ENCODE measurements at places on chromosomes 11 and 22. TPM values are rescaled to one million over a fixed set of nuclear protein-coding genes. Genes with fewer than 3 reads are reported as not detected.

GRCh38 chr22:49879871-49880270 lies 26.2 kb downstream of the ZBED4 start:
- DNase-seq, result no peak

GRCh38 chr11:116984589-116984988 lies 113.6 kb downstream of the SIK3 start:
- no peak for DNase-seq

TSSK2 gene
- total RNA-seq, result not detected

DNA sequence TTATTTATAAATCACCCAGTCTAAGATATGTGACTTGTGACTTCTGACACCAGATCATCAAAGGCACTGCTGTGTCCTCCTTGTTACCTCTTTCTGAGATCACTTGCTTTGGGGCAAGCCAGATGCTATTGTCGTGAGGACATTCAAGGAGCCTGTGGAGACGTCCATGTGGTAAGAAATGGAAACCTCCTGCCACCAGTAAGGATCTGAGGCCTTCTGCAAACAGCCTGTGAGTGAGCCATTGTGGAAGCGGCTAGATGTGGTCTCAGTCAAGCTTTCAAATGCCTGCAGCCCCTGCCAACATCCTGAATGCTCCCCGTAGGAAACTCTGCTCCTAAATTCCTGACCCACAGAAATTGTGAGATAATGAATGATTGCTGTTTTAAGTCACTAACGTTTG lies 11.7 kb upstream of the RDX start:
- DNase-seq, result no peak

GRCh38 chr11:76443268-76443980 lies 1.4 kb upstream of the EMSY start:
- no peak for DNase-seq

DNA sequence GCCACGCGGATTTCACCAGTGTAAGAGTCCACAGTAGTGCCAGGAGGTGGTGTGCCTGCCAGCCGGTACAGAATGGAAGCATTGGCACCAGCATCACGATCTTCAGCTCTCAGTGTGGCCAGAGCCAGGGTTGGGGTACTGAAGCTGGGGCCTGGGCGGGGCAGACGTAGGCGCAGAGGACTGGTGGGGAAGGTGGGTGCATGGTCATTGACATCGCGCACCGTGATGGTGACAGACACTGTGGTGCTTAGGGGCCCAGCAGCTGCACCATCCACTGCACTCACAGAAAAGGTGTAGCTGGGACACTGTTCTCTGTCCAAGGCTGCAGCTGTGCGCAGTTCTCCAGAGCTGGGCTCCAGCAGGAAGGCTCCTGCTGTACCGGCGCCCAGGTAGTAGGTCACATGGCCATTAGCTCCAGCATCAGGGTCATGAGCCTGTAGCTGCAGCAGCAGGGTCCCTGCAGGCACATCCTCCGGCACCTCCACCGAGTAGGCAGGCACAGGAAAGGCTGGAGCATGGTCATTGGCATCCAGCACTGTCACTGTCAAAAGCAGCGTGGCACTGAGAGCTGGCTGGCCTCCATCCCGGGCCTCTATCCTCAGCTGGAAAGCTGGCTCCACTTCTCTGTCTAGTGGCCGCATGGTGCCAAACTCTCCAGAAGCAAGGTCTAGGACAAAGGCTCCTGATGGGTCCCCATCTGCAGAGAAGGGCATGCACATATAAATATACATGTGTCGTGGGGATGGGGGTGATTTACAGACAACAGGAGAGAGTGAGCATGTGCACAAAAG lies 7.9 kb upstream of the TPP1 start:
- DNase-seq, result no peak

DNA sequence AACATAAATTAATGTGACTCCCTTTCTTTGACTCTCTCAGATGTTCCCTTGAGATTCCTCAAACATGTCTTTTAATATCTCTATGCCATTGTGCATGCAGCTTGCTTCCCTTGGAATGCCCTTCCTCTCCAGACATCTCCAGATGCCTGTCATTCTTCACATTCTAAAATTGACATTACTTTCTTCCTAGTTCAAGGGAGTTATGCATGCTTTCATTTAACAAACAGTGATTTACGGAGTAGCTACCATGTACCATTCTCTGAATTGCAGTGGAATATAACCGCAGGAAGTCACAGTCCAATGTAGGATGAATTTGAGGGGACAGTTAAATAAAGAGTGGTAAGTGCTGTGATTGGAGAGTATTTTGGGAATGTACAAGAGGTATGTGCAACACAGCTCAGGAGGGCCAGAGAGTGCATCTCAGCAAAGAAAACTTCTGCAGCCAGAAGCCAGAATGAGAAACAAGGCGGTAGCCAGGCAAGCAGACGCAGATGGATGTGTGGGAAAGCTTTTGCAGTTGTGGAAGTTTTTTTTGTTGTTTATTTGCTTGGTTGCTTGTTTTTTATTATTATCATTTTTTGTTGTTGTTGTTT lies 18.7 kb downstream of the MMP10 start:
- no peak for DNase-seq

PKP3 gene
- 0.16 TPM for total RNA-seq

DNA sequence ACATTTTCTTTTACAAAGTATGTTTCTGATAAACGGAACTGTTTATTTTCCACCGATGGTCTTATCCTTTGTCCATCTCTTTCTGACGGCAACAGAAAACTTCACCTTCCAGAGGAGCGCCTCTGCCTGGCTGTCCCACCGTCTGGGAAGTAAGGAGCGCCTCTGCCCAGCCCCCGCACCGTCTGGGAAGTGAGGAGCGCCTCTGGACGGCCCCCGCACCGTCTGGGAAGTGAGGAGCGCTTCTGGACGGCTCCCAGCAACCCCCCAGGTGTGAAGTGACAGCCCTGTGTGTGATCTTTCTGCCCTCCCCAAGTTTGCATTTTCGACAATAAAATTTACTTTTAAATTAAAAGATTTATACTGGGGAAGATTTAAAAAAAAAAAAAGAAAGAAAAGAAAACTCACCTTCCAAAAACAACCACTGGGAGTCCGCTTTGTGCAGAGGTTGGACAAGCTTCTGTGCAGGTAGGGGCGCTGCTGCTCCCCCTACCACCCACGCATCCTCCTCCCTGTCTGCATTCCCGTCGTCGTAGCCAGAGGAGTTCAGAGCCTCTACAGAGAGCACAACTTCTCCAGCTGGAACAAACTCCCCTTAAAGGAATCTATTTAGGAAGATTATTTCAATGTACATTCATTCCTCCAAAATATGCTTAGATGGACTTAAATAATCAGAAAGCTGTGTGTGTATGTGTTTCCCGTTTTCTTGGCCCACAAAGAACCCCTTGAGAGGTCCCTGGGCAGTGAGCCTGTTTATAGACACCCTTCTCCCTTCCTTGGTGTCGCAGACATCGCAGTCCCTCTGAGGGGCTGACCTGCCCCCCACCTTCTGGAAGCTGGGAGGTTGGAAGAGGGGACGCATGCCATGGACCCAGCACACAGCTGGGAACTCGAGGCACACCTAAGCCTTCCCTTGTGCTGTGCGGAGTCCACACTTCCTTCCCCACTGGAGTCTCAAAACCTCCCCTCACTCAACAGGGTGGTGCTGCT lies 849 bp upstream of the APOBEC3B start:
- DNase-seq, result no peak

GRCh38 chr11:130787973-130788570 lies 128.2 kb downstream of the SNX19 start:
- DNase-seq, result no peak

EIF1AD gene
- 76.0 TPM for total RNA-seq

HSPB2 gene
- not detected for total RNA-seq

- no peak for DNase-seq
These were observed 1.6 kb upstream of the HORMAD2 start for GRCh38 chr22:30078320-30079311.

MPPED2 gene
- 0.38 TPM for total RNA-seq

- DNase-seq, result no peak
These were observed 22.9 kb downstream of the CDKN1C start for GRCh38 chr11:2862395-2863275.

DNA sequence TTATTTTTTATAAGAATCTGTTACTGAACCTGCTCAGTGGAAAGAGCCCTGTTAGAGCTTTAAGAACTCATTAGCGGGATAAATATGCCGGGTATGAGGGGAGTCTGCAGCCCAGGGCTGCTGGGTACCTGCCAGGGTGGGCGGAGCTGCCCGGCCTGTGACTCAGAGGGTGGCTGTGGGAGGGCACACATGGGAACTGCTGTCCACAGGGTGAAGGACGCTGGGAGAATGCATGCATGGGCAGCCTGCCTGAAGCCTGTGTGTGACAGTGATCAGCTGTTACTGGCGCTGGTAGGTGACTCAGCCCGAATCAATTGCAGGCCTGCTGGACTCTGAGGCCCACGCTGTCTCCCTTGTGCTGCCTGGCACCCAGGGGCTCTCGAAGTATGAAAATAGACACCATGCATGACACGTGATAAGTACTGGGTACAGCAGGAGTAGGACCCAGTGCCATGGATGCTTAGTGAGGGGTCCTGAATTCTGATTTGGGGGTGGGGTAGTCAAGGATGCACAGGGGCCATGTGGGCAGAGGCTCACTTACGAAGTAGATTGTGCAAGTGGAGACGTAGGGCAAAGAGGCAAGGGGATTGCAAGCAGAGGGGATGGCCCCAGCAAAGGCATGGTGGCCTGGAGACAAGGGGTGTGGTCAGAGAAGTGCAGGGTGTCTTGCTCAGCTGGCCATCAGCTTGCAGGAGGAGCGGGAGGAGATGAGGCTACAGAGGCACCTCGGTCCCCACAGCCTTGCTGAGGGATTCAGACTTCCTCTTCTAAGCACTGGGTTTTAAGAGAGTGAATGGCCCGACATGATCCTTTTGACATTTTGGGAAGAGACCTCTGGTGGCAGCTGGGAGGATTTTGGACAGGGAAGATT lies 36.5 kb downstream of the GRIK4 start:
- no peak for DNase-seq

- no peak for DNase-seq
These were observed 6.3 kb downstream of the CCDC34 start for GRCh38 chr11:27356624-27357222.

DNA sequence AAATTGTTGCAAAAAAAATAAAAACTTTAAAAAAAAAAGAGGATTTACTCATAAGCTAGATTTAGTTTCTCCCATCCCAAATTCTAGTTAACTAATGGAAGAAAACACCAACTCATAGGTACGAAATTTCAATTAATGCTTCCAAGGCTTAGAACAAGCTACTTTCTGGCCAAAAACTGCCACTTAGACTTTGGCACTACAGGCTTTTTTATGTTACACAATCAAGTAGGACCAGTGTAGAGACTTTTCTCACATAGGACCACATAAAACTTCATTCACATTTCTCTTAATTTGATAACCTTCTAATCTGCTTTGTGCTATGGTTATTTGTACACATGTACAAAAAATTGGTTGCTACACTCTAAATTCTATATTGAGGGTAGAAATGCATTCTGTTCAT lies 3.1 kb downstream of the ST13 start:
- DNase-seq, result no peak

- no peak for DNase-seq
These were observed 7.6 kb upstream of the AMPD3 start for GRCh38 chr11:10447445-10447844.

MIAT gene
- 9.8 TPM for total RNA-seq

DNA sequence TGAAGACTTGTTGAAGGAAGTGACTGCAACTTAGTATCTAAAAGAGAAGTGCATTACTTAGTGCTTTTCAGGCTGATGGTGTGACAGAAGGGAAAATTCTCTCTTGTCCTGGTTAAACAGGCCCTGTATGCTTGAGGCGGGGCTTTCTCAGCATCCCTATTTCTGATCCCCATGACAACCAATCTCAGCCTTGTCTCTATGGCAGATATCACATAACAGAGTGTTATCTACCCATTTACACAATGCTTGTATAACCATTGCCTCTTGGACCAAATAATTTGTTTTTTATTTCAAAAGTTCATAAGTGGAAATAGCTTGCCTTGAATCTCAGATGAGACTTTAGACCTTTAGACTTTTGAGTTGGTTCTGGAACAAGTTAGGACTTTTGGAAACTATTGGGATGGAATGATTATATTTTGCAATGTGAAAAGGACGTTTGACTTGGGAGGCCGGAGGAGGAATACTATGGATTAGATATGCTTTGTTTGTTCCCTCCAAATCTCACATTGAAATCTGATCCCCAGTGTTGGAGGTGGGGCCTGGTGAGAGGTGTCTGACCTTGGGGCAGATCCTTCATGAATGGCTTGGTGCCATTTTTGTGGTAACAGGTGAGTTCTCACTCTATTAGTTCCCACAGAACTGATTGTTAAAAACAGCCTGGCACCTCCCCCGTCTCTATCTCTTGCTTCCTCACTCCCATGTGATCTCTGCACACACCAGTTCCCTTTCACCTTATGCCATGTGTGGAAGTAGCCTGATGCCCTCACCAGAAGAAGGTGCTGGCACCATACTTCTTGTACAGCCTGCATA lies 3.1 kb upstream of the GLYAT start:
- no peak for DNase-seq

OR51B5 gene
- not detected for total RNA-seq

DNA sequence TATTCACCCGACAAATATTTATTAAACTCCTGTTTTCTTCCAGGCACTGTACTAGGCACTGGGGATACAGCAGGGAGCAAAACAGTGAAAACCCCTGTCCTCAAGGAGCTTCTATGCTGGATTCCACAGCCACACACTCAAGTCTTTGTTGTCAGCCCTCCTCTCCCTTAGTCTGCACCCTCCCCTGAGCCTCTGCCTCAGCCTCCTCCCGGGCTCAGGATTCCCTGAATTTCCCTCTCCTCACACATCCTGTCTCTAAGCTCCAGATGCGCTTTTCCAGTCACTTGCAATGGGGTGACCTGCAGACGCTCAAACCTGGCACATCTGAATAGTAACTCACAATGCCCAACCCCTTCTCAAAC lies 13.5 kb upstream of the TUB start:
- DNase-seq, result no peak

OR8H1 gene
- not detected for total RNA-seq

All from activated T-cell treated with anti-CD3 and anti-CD28 coated beads, Interleukin-2, amount 50 U/mL, for 4 hours (primary cell).